ENCODE measurements at places on chromosomes 16 and 17.

- no peak for DNase-seq
Measured at GRCh38 chr17:21248500-21248899, 4.7 kb downstream of the NATD1 start.

GRCh38 chr17:49571283-49571682 is 4.4 kb upstream of the NXPH3 start:
- DNase-seq = no peak

DNA sequence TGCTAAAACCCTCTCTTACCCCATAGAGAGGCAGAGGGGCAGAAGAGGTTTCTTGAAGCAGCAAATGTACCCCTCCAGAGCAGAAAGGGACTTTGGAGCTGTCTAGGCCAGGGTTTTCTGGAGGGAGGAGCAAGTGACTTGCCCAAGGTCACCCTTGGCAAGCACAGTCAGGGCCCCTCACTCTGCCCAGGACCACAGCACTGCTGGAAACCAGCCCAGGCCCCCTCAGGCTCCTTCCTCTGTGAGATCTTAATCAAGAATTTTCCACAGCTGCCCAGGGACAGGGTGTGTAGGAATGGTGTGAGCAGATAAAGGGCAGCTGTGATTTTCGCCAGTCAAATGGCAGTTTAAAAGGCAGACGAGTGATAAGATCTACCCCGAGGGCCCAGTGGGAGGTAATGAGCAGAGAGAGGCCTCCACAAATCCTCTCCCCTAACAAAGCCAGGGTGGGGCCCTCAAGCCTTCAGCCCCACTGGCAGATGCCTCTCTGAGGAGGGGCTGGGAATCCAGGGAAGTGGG is 3.9 kb upstream of the SLC12A3 start:
- peak; percentile 6 for DNase-seq

- DNase-seq = no peak
Measured at GRCh38 chr17:71899317-71899716, 221.5 kb upstream of the SOX9 start.

DNA sequence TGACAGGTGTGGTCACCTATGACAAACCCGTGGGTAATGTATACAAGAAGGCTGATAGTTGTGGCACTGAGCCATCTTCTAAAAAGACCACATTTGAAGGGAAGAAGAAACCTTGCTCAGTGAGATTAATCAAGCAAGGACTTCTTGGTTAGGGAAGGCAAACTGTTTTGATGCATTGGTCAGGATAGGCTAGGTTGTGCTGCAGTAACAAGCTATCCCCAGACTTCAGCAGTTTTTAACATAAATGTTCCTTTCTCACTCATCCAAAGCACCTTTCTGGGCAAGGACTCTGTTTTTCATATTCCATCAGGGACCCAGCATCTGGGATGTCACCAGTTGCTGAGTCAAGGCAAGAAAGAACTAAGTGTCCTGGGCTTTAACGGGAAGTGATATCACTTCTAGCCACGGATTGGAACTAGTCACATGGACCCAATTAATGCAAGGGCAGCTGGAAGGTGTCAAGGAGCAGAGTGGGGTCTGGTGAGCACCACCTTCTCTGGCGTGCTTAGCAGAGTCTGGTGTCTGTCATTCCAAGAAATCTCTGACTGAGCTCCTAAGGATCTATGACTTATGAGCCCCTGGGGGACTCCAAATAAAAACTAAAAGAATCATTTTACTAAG is 52.0 kb upstream of the CCL2 start:
- no peak for DNase-seq

GRCh38 chr16:87465879-87466278 is 26.9 kb downstream of the ZCCHC14 start:
- DNase-seq = no peak

DNA sequence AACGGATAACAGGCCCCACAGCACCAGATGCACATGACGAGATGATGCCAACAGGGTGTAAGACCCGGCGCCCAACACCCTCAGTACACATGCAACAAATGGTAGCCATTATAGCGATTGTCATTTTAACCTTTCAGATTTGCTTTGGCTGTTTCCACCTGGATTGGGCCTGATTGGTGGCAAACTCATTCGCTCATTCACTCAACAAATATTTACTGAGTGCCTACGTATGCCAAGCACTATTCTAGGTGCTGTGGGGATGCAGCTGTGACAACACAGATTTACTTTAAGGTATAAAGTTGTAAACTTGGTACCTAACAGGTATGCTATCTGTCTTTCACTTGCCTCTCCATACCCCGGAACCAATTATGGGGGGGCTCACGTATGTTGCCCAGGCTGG is 66.8 kb downstream of the SRCIN1 start:
- DNase-seq = no peak

DNA sequence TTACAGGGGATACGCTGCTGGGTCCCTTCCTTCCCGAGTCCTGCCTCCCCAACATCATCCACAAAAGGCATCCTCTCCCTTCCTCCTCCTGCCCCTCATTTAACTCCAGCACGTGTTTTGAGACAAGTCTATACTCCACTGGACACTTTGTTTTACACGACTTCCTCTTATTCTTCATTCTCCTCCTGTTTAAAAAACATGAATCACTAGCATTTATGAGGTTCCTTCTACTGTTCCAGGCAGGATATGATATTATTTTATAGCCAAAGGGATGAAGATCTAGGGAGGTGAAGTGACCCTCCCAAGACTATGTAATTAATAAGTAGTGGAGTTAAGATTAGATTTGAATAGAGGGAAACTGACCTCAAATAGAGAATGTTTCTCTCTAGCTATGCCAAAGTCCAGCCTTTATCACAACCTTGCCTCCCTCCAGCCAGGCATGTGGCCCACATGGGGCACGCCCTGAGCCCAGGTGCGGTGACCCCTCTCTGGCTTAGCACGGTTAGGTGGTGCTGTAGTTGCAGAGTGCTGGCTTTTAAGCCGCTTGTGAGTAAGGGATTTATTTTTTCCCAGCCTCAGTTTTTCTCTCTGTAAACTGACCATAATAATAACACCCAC is 1.3 kb upstream of the HSD17B2 start:
- no peak for DNase-seq

- DNase-seq = no peak
Measured at GRCh38 chr16:57935904-57936303, 35.0 kb downstream of the CNGB1 start.

- DNase-seq = no peak
Measured at GRCh38 chr16:79429381-79430190, 171.0 kb downstream of the MAF start.
